ENCODE measurements at places on chromosomes 11 and 22. TPM values are rescaled to one million over a fixed set of nuclear protein-coding genes. Genes with fewer than 3 reads are reported as not detected.

GRCh38 chr22:42612336-42612735, 2.3 kb downstream of the POLDIP3 start:
- DNase-seq, result no peak

DNA sequence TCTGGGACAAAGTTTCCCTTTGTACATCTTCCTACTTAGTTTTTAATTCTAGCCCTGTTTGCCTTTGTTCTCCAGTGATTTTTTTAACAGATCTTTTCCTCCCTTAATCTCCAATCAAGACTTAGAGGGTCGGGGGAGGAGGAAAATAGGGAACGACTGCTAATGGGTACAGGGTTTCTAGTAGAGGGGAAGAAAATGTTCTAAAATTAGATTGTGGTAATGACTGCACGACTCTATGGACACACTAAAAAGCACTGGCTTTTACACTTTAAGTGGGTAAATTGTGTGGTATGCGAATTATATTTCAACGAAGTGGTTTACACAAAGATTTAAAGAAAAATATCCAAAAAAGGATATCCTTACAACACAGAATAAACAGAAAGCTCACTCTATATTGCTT, 110.0 kb upstream of the SPON1 start:
- no peak for DNase-seq

GRCh38 chr11:90235526-90235925, 12.7 kb upstream of the CHORDC1 start:
- no peak for DNase-seq

GRCh38 chr11:45945397-45945999, 23.0 kb downstream of the LARGE2 start:
- no peak for DNase-seq

GRCh38 chr11:10351435-10351764, 46.5 kb downstream of the ADM start:
- peak; percentile 30 for DNase-seq

GRCh38 chr11:128667873-128668272, 26.0 kb upstream of the FLI1 start:
- no peak for DNase-seq

DNA sequence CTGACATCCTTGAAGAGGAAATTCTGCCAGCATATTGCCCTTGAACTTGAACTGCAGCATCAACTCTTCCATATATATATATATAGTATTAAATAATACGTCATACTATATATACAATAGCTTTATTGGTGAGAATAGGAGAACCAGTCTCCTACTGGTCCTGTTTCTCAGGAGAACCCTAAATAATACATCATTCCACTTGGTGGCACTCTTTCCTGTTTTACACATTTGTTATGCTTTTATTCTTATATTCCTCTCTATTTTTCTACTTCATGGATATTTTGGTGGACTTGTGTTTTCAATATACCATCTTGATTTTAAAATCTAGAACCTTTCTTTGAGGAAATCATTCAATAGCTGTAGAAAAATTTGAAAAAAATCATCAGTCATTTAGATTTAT, 193.3 kb downstream of the TRPC6 start:
- no peak for DNase-seq

GRCh38 chr11:134138376-134138775, 69.5 kb downstream of the JAM3 start:
- DNase-seq, result no peak

- DNase-seq, result no peak
Measured at GRCh38 chr11:109019342-109019936, 354.6 kb downstream of the DDX10 start.

- no peak for DNase-seq
Measured at GRCh38 chr11:44207292-44207691, 102.6 kb downstream of the ALX4 start.

GRCh38 chr11:99199341-99199740, 178.6 kb downstream of the CNTN5 start:
- DNase-seq, result no peak

DNA sequence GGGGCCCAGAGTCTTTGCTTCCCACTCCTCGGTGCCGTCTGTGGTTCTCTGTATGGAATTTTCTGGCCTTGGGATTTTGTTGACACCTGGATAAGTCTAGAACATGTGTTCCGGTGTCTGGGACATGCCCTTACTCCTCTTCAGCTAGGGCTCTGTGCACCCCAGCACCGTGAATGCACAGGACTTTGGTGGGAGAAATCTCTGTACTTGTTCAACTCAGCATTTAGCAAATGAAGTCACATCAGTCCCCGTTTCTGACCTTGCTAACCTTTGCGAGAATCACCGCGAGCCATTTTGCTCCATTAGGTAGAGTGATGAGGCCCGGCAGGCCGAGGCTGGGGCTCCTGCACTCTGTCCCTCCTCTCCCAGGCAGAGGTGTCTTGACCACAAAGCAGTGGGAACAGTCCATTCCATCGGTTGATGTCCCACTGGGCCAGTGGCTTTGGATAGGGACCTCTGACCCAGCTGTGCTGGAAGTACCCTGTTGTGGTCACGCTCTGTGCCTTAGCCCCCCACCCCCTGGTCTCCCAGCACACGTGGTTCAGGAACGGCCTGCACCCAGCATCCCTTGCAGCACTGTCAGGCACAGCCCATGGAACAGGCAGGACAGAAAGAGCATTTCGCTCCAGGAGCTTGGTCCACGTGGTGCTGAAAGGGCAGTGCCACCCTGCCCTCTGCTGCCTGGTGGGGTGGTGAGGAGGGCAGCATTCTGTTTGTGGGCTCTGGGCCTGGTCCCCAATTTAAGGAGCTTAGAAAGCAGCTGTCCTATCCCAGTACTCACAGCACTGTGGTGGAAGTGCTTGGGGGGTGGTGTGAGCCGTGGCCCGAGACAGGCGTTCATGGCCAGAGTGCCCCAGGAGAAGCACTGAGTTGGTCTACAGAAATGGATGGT, 73.4 kb downstream of the MED15 start:
- no peak for DNase-seq

GRCh38 chr11:98531576-98531975, 489.2 kb upstream of the CNTN5 start:
- DNase-seq, result no peak

GRCh38 chr11:34595391-34595790, 25.5 kb upstream of the EHF start:
- no peak for DNase-seq

GRCh38 chr11:27698872-27699241, 1.4 kb downstream of the BDNF start:
- DNase-seq, result peak; percentile 60

TPBGL gene
- polyA plus RNA-seq, result 0.27 TPM

GRAMD1B gene
- polyA plus RNA-seq, result 10.8 TPM

ACTN3 gene
- polyA plus RNA-seq, result not detected

RFPL2 gene
- polyA plus RNA-seq, result not detected

ZC3H7B gene
- polyA plus RNA-seq, result 30.7 TPM

CYB5R2 gene
- 23.5 TPM for polyA plus RNA-seq
